Non-pigmented ciliary epithelial cell (primary cell): ENCODE measurements at places on chromosomes 1 and 21.

DNA sequence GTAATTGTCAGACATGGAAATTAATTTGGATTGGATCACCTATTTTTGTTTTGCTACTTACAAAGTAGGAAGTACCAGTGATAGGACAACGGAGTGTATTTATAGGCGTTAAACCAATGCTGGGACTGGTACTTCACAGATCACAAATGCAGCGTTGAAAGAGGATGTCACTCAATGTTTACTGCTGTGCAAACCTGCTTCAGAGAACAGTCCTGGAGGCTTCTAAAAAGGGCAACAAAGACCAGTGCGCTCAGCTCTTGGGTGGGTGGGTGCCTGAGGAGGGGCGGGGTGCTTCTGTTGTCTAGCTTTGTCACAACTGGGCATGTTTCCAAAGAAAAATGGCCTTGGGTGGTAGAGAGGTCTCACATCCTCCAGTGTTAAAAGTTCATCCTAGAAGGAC, 2.1 kb downstream of the C1orf21 start:
- DNase-seq, result no peak

DNA sequence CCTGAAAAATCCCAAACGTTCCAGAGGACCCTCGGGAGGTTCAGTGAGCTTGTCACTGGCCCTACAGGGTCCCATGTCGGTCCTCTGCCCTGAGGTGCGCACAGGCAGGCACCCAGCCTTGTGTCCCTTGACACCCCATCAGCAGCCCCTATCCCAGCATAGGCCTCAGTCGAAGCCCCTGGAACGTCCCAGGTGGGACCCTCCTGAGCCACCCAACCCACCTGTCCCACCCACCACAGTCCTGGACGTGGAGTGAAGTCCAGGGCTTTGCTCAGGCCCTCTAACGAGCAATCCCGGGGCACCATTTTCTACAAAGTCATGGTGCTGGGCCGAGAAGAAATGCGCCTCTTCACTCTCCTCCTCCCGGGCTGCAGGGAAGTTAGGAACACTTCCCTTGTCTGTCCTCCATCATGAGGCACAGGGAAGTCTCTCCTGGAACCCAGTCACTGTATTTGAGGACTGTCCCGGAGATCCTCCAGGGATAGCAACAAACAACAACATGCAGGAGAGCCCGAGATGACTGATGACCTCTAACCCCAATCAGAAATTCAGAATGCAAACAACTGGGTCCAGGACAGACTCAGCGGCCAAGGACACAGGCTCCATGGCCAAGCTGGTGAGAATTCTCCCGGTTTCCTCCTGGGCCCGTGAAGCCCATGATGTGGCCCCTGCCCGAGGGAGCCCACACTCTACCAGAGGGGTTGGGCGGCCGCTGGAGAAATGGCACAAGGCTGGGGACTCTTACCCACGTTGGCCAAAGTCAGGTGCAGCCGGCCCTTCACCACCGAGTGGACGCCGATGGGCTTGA, 105.5 kb downstream of the NPHP4 start:
- no peak for DNase-seq

DNA sequence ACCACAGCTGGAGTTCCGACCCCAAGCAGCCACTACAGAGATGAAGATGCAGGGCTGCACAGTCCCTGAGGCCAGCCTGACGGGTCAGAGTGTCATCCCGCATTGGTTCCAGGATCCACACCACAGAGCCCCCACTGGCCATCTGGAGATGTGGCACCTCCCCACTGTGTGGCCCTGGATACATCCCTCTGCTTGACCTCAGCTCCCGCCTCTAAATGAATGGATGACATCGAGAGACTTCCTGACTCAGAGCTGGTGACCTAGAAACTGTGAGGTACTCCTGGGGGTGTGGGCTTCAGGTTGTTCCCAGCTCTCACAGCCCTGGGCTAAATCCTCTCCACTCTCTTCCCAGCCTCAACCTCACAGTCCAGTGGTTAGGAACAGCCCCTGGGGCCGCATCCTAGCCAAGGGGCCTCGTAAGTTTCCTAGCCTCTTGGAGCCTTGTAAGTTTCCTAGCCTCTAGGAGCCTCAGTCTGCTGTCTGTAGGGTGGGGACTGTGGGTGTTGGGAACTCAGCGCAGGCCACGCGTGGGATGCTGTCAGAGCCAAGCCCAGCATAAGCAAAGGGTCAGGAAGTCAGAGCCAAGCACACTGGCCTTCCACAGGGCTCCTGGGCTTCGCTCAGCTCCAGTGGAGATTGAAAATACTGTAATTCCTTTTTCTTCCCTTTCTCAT, 87.5 kb upstream of the RUNX3 start:
- DNase-seq, result no peak

DNA sequence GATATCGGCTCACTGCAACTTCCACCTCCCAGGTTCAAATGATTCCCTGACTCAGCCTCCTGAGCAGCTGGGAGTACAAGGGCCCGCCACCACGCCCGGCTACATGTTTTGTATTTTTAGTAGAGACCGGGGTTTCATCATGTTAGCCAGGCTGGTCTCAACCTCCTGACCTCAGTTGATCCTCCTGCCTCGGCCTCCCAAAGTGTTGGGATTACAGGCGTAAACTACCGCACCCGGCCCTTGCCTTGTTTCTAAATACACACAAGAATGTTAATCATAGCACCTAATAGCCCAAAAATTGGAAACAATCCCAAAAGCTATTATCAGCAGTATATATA, 1.2 kb upstream of the MSTO1 start:
- no peak for DNase-seq

DNA sequence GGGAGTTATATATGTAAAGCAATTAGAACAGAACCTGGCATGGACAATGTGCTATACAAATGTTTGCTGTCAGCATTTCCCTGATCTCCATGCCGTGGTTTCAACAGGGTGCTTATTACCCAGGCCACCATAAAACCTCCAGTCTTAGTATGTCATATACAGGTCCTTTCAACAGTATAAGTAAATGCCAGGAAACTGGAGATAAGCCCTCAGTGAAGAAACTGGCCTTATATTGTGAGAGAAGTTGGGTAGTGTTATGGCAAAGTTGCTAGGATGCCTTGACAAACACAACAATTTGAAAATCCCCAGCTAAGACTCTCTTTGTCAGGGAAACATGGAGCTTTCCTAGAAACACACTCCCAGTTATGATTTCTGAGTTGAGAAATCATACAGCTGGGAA, 850.2 kb upstream of the ADAMTS5 start:
- no peak for DNase-seq

GRCh38 chr21:44684483-44684882, 2.5 kb upstream of the KRTAP12-1 start:
- DNase-seq, result no peak

DNA sequence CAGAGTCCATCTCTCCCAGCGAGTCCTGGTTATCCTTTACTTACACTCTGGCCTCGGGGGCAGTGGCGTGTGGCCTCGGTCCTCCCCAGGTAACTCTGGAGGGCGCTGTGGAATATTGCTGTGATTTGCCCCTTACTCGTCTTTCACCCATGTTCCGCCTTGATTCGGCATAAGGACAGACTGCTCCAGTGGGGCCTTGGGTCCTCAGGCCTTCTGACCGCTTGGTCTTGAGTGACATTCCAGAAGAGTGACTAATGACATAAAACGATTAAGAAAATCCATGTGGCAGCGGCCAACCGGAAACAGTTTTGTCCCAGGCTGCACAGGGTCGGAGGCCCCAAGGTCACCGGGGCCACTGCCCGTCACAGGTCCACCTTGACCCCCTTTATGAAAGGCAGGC, 11.0 kb downstream of the ICMT start:
- no peak for DNase-seq

DNA sequence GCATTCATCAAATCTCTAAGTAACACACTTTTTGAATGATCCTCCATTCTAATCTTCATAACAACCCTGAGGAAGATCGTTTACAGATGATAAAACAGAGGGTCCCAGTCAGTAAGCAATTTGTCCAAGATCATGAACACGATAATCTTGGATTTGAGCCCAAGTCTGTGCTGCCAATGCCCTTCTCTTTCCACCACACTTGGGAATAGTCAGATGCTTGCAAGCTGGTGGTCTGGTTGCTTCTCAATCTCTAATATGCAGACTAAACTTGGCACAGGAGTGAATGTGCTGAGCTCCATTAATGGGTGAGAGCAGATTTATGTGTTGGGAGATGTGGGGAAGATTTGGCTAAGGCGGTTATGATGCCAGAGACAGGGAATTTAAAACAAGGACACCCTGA, 430.6 kb upstream of the DAB1 start:
- no peak for DNase-seq

- no peak for DNase-seq
These were observed 13.3 kb downstream of the TRPM2 start for GRCh38 chr21:44366586-44367211.

DNA sequence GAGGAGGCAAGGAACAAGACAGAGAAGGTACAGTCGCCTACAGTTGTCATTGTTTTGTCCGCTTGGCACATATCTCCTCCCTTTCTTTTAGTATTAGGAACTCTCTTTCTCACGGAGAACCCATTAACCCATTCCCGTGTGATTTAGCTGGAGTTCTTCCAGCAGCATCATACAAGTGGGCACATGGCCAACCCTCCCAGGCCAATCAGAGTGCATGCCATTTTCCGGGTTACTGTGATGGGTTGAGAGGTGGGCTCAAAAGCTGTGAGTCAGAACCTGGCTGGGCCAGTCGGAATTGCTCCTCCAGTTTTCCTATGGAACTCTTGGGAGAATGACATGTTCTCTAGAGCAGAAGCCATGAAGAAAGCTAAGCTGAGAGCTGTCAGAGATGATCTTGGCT, 83.1 kb upstream of the SOD1 start:
- DNase-seq, result no peak

DNA sequence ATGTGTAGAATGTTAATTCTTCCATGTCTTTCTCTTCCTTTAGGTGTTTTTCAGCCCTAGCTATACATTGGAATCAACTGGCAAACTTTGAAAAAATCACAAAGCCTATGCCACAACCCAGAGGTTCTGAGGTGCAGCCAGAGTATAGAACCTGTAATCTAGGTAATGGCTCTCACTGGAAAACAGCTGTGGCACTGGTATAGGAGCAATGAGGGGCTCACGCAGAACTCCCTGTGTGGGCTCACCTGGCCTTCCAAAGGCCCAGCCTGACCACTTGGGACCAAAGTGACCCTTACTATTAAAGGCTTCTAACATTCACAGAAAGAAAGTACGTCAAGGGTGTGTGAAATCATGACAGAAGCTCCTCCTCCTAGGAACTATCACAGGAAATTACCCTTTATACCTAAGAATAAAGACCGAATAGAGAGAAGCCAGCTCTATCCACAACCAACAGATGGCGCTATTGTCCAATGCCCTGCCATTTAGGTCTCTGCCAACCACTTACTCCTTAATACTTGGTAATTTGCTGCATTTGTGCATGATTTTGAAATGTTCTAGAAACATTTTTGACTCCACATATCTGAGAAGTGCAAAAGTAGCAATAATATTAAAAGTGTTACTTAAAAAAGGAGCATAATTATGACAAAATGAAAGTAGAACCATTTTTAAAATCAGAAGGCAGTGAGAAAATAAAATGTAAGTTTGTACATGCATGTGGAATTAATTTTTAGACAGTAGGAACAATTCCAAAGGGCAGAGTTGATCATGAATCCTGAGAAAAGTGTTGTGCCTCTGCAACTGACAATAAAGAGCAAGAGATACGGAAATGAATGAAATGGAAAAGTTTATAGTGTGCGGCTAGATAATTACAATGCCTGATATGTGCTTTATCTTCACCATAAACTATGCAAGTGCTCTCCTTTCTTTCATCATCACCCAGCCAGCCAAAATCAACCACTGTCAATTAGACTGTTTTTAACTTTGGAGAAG, 93.1 kb upstream of the HAO2 start:
- DNase-seq, result peak; percentile 28

- DNase-seq, result no peak
These were observed 219.1 kb upstream of the FMN2 start for GRCh38 chr1:239872626-239873025.

DNA sequence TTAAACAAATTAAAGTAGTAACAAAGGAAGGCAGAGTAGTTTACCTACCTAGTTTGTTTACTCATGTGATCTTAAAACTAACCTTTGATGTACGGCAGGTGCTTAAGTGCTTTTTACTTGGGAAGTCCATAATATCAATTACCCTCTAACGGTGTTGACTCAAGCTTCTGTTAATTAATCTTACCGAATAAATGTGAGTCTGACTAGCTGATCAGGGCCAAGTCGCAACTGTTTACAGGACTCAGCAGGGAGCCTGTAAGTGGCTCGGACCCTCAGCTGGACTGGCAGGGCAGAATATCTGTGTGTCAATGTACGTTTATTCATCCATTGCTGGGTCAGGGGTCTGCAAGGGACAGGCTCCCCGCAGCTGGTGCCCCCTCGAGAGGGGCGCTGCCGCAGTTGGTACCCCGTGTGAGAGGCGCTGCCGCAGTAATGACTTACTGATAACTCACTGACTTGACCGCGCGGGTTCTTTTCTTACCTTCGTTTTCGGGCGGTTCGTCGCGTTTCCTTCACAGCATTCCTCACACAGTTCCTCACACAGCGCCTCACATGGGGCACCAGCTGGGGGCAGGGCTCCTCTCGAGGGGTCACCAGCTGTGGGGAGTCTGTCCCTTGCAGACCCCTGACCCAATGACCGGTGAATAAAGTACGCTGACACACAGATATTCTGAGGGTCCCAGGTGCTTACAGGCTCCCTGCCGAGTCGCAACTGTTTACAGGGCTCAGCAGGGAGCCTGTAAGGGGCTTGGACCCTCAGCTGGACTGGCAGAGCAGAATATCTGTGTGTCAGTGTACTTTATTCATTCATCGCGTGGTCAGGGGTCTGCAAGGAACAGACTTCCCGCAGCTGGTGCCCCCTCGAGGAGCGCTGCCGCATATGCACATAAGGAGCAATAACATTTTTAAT, 3.0 kb downstream of the FMO1 start:
- no peak for DNase-seq

DNA sequence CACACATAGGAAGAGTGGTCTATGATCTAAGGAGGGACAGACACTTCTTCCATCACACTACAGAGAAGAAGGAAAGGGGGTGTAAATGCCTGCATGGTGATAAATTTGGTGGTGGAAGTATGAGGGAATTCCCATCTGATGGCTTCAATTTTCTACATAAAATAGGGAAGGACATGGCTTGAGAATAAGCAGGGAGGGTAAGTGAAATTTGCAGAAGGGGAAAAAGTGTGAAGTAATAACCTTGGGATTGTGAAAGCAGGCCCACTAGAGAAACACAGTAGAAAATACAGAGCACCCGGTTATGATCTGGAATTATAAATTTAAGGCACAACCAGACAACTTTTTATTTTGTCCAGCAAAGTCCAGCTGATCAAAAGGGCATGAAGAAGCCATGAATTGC, 22.7 kb upstream of the HIVEP3 start:
- no peak for DNase-seq

DNA sequence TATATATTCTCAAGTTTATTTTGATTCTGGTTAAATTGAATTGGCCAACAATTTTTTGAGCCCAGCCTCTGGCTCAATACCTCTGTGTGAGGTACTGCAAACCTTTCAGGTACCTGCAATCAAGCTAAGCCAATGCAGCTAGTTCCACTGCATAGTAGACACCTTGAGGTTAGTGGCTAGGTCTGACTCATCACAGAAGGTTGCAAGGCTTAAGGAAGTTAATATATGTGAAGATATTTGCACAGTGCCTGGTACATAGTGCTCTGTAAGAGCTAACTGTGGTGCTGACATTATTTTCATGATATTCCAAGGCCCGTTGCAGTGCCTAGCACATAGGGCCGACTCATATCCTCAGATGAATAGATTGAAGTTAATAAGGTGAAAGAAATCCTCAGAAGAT, 330.5 kb upstream of the KAZN start:
- DNase-seq, result no peak
